ENCODE measurements at places on chromosomes 2 and 18.

DNA sequence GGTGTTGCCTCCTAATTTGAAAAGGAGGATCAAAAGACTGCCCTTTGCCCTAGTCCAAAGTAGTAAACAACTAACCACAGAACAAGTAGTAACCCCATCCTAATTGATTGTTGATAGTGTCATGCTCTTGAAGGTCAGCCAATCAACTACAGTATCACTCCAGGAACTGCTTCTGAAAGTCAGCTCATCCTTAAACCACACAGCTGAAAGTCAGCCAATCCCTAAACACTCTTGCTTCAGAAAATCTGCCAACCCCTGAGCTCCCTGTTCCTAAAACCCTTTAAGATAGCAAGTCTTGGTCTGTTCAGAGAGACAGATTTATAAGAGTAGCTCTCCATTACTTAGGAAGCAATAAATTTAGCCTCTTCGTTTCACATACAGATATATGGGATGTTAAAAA is 51.6 kb upstream of the CPO start:
- no peak for DNase-seq

DNA sequence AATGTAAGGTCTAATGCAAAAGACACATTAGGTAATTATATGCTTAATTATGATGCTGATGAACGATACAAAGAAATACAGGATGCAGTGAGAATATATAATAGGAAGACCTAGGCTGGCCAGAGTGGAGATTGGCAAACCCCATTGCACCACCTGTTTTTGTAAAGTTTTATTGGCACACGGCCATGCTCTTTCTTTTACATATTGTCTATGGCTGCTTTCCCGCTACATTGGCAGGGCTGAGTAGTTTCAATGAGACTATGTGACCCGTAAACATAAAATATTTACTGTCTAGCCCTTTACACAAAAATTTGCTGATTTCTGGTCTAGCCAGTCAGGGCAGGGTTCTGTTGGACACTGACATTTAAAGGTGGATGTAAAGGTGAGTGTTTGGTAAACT is 5.4 kb downstream of the SEC11C start:
- DNase-seq, result no peak

DNA sequence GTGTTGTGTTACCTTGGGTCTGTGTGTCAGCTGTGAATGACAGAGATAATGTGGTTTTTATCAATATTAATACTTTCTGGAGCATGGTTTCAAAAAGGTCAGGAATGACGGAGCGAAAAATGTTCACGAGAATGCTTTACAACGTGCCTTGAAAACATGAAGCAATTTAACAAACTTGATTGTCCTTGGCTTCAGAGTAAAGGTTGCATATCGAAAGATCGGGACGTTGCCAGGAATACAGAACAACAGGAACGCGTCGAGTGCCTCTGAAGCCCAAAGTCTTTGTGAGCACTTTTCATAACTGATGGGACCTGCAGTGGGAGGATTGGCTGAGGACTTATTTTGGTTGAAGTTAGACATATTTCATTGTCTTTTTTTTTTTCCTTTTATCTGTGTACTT is 206.1 kb downstream of the ZNF407 start:
- DNase-seq, result no peak

DNA sequence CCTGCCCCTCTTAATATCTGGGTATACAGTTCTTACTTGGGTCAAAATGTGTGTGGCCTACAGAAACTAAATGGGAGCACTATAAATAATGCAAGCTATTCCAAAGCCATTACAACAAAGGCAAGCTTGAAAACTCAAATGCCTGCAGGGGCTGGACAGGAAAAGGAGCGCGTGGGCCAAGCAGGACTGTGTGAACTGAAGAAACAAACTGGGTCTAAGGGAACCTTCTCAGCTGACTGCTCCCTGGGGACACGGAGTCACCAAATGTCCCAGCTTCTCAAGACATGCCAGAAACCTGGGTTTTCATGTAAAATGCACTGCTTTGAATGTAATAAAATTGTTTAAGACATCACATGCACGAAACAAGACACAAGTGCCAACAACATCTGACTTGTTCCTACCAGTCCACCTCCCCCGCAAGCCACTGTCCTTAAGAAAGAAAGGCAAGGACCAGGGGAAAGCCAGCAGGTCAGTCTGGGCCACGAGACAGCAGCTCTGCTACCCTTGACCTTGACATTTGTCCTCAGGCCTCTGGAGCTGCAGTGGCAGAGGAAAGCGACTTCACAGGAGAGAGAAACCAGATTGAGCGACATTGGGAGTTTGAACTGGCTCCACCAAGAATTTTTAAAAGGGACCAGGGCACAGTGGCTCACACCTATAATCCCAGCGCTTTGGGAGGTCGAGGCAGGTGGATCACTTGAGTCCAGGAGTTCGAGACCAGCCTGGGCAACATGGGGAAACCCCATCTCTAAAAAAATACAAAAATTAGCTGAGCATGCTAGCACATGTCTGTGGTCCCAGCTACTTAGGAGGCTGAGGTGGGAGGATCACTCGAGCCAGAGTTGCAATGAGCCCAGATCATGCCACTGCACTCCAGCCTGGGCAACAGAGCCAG is 89.7 kb upstream of the SH3BP4 start:
- DNase-seq, result no peak

GRCh38 chr2:158773121-158773520 is 22.0 kb upstream of the DAPL1 start:
- no peak for DNase-seq

GRCh38 chr2:241300000-241300399 is 15.5 kb downstream of the HDLBP start:
- no peak for DNase-seq

- DNase-seq, result no peak
These were observed 27.3 kb downstream of the ZAP70 start for GRCh38 chr2:97740590-97741182.

GRCh38 chr2:191297033-191297432 is 51.8 kb downstream of the MYO1B start:
- no peak for DNase-seq

DNA sequence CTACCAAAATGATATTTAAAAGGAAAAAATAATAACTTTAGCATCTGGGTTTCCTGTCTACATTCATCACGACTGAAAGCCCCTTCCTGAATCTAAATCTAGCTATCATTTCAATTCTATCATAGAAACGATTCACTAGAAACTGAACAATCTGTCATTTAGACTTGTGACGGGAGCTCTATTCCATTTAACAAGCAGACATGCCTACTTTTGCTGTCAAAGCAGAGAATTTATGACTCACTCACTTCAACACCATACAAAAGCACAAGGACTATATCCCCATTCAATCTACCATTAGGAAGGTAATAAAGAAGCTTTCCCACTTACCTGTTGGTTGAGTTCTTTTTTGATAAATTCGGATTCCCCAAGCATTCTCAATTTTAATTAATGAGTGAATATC is 1072.3 kb downstream of the LRP1B start:
- DNase-seq, result no peak

GRCh38 chr2:222410534-222410933 is 13.8 kb upstream of the SGPP2 start:
- no peak for DNase-seq
